ENCODE measurements at places on chromosomes 6 and 20. TPM values are rescaled to one million over a fixed set of nuclear protein-coding genes. Genes with fewer than 3 reads are reported as not detected.

DEFB129 gene
- not detected for total RNA-seq

SEL1L2 gene
- total RNA-seq = not detected

ZC2HC1B gene
- not detected for total RNA-seq

PNPLA1 gene
- total RNA-seq = not detected

FAM83C gene
- total RNA-seq = not detected

ETV7 gene
- total RNA-seq = 1.0 TPM

CUTA gene
- total RNA-seq = 105 TPM

OR2J3 gene
- total RNA-seq = not detected

SRSF6 gene
- total RNA-seq = 37.8 TPM

SNAP25 gene
- 4.5 TPM for total RNA-seq

IL20RA gene
- total RNA-seq = 0.33 TPM

SLCO4A1 gene
- total RNA-seq = 0.50 TPM

LY6G5C gene
- total RNA-seq = 0.51 TPM

RBPJL gene
- total RNA-seq = not detected

WFDC10B gene
- not detected for total RNA-seq

BPIFB1 gene
- total RNA-seq = not detected

LRRC1 gene
- total RNA-seq = 12.1 TPM

TUBB2A gene
- 54.3 TPM for total RNA-seq

LRRN4 gene
- total RNA-seq = not detected

SYS1 gene
- total RNA-seq = 20.0 TPM

DEFB119 gene
- total RNA-seq = not detected

HRH3 gene
- total RNA-seq = not detected

SLC17A1 gene
- total RNA-seq = not detected

SYNJ2 gene
- 43.4 TPM for total RNA-seq

TMEM244 gene
- not detected for total RNA-seq

COL12A1 gene
- total RNA-seq = 1,023 TPM

C20orf141 gene
- total RNA-seq = not detected
